ENCODE measurements at places on chromosomes 2 and 18. TPM values are rescaled to one million over a fixed set of nuclear protein-coding genes. Genes with fewer than 3 reads are reported as not detected.

CHST9 gene
- 14.3 TPM for total RNA-seq

CRYGC gene
- total RNA-seq, result not detected

GBX2 gene
- 1.3 TPM for total RNA-seq

DNA sequence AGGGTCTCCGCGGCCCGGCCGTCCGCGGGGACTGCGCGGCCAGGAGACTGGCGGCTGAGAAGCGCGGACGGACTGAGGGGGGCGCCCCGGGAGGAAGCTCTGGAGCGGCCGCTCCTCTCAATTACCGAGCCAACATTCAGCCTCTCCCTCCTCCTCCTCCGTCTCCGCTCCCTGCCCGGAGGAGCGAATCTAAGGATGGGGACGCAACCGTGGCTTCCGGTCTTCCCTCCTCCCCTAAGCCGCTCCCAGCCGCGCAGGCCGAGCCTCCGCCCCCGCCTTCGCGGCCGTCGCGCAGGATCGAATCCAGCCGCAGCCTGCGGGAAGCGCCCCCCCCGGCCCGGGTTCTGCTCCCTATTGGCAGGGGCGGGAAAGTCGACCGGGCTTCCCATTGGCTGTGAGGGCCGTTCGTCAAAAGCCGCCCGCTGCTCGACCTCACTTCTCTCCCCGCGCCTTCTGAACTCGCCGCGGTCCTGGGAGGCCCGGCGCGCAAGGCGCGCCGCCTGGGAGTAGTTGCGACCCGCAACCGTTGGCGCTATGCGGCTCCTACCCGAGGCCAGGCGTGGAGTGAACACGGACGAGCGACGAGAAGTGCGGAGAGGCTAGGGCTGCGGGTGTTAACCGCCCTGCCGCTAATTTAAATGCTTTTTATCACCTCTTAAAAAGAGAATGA, at the start of gene HNRNPLL:
HNRNPLL (minus strand) TSS at position 197 of the 670 bp plus-strand sequence. CDS start 302 bp downstream, outside the sequence.
- peak; percentile 98 for DNase-seq

CNDP1 gene
- not detected for total RNA-seq

GRCh38 chr2:151623631-151624030, 110.6 kb downstream of the NEB start:
- no peak for DNase-seq

FAM161A gene
- 16.2 TPM for total RNA-seq

- peak; percentile 91 for DNase-seq
These were observed 2.2 kb upstream of the ERMN start for GRCh38 chr2:157327621-157328500.

- no peak for DNase-seq
These were observed 2.6 kb downstream of the PMAIP1 start for GRCh38 chr18:59902131-59902992.

GPR35 gene
- 0.39 TPM for total RNA-seq

EVX2 gene
- 0.03 TPM for total RNA-seq
